ENCODE measurements at places on chromosomes 16 and 17.

- DNase-seq: no peak
Measured at GRCh38 chr16:1027501-1027815, 45.1 kb upstream of the SSTR5 start.

DNA sequence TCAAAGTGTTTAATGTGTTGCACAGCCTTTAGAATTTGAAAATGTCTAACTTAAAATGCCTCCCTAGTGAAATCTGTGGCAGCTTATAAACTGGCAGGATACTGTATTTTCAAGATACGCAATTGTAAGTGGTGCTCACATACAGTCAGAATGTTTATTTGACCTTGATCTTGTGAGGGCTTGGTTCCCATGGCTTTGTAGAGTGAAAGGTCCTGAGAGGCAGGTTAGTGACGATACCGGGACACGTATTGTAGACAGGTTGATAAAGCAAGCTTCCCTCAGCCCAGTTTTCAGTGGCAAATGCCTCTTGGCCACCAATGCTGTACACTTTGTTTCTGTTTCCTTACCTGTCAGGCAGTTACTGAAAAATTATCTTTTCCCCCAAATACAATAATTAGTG, 426.6 kb downstream of the MAF start:
- no peak for DNase-seq

DNA sequence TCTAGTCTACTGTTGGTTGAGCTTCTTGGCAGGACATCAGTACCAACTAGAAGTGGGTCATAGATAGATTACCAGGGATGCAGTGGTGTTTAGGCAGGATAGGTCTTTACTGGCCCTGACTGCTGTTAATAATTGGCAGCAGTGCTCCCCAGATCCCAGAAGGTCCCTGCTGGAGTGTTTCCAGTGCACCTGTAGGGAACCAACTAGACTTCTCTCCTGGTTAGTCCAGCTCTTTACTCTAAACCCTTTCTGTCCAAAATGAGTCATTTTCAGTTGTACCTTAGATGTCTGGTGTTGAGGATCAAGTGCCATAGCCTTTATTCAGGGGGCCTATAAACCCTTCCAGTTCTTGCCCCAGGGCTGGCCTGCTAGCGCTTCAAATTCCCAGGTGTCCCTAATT, 8.7 kb downstream of the POLR2C start:
- no peak for DNase-seq

DNA sequence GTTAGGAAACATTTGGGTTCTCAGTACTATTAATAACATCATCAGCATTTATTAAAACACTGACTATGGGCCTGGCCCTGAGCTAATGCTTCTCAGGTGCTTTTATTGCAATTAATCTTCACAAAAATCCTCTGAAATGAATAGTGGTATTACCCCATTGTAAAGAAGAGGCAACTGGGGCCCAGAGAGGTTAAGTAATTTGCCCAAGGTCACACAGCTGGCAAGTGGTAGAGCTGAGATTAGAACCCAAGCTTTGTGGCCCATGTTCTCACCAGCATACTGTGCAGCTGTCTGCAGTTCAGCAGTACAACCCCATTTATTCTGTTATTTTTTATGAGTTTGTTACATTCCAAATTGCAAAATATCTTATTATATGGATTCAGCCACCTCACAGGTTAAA, 82.3 kb downstream of the TBC1D16 start:
- DNase-seq: peak; percentile 0

- DNase-seq: no peak
Measured at GRCh38 chr17:7750321-7750821, 32.8 kb downstream of the DNAH2 start.

DNA sequence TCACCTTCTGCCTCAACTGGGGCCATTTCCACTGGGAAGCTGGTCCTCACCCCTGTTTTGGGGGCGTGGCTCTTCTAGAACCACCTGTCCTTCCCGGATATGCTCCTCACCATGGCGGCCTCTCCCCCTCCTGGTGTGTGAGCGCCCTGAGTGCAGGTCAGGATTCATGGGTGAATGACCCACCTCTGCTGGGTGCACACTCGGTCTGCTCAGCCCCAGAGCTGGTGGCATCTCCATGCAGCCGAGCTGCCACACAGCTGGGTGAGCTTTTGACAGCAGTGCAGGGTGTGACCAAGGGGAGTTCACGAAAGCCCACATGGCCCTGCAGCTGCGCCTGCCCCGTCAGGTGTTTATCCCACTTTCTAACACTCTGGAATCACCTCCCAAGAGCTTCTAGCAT, 27.3 kb downstream of the GRIN2C start:
- no peak for DNase-seq

DNA sequence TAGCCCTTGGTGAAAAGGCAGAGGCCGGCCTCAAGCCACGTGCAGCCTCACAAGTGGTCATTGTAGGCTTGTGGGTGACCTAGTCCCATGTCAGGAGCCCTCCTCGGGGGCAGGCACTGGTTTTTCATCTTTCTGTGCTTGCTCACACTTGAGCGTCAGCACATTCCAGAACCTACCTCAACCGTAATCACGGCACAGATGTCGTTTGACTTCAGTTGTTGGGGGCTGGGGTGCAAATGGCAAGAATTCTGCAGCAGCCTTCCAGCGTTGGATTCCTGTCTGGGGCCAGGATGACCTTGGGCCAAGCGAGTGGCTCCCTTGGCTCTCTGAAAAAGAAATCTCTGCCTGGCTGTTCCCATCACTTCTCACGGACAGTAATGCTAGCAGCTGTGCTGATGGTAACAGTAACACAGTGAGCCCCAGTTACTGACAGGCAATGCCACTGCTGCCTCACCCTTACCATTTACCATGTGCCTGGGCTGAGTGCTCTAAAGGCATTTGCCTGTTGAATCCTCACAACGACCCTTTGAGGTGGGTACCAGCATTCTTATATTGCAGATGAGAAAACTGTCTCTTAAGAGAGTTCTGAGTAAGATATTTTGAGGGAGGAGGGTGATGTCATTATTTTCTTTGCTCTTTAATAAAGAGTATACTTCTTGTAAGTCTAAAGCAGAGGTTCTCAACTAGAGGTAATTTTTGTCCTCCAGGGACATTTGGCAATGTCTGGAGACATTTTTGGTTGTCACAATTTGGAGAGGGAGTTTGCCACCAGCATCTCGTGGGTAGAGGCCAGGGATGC, 46.5 kb downstream of the KSR1 start:
- no peak for DNase-seq

DNA sequence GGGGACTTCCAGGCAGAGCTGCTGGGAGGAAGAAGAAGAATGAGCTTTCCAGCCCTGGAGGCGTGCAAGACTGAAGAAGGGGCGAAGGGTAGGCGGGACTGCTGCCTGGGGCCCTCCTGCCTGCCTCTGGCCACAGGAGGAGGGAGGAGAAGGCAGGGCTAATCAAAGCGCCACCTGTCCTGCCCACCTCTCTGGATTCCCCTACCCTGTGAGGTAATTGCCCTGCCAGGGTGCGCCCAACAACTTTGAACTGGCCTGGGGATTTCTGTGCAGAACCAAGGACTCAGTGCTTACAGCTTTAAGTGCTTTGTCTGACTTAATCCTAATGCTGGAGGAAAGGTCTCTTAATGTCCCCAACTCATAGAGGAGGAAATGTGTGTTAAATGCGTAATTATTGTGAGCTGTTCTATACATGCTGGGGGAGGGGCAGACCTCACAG, at the start of gene NOXO1:
Gene NOXO1, minus strand, starts transcription at position 72 of the 439 bp plus-strand sequence. CDS start 290 bp downstream, outside the sequence.
- peak; percentile 69 for DNase-seq

GRCh38 chr17:74748529-74749278, at the start of gene NHERF1:
Gene NHERF1 (plus strand): TSS chr17:74748628. CDS start chr17:74748847, 219 bp downstream.
- peak; percentile 96 for DNase-seq

- DNase-seq: peak; percentile 90
Measured at GRCh38 chr16:4511441-4512082, 27.0 kb downstream of the CDIP1 start.

- no peak for DNase-seq
Measured at GRCh38 chr17:76635659-76636360, 7.7 kb downstream of the ST6GALNAC1 start.

- no peak for DNase-seq
Measured at GRCh38 chr16:31428638-31429247, 583 bp upstream of the COX6A2 start.

GRCh38 chr17:49000943-49001342, 3.8 kb downstream of the IGF2BP1 start:
- DNase-seq: no peak

DNA sequence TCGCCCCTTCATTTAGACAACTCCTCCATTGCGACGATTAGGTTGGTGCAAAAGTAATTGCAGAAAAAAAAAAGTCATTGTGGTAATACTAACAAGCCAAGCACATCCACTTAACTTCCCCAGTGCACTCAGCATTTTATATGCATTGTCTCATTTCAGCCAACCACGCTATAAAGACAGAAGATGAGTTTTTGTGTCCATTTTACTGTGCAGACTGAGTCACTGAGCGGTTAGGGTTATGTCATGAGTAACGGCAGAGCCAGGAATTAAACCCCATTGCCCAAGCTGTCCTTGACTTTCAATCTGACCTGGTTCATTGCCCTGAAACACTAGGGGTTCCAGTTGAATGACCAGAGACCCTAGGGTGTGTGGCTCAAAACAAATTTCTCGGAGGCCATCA, 218.7 kb downstream of the XYLT1 start:
- no peak for DNase-seq

DNA sequence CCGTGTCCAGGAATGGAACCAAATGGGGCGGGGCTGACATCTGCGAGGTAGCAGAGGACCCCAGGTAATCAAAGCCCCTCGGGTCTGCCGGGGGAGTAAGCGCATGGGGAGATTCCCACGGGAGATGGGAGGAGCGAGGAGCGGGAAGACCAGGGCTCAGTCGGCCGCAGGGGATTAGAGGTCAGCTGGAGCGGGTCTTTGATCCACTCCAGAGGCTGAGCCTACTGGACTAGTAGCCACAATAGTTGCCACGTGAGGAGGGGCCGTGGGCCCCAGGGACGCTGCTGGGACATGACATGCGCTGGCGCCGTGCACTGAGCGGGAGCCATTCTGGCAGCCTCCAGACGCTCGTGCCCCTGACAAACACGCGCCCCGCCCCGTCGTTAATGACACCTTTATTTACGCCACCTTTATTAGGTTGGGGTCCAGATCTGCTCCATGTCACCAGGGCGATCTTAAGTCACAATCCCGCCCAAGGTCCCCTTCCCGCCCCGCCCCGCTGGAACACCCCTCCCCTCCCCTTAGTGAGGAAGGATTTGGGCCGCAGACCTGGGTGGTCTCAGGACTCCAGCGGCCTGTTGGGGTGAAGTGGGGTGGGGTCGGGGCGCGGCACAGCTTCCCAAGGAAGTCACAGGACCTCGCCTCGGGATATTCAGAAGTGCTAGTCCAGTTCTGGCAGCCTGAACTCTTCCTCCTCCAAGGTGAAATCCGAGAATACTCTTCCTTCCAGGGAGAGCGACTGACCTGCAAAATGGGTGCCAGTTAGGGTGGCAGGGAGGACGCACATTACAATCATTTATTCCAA, 15.0 kb downstream of the PPY start:
- peak; percentile 63 for DNase-seq

GRCh38 chr17:29061036-29061435, 18.1 kb downstream of the PIPOX start:
- DNase-seq: no peak

DNA sequence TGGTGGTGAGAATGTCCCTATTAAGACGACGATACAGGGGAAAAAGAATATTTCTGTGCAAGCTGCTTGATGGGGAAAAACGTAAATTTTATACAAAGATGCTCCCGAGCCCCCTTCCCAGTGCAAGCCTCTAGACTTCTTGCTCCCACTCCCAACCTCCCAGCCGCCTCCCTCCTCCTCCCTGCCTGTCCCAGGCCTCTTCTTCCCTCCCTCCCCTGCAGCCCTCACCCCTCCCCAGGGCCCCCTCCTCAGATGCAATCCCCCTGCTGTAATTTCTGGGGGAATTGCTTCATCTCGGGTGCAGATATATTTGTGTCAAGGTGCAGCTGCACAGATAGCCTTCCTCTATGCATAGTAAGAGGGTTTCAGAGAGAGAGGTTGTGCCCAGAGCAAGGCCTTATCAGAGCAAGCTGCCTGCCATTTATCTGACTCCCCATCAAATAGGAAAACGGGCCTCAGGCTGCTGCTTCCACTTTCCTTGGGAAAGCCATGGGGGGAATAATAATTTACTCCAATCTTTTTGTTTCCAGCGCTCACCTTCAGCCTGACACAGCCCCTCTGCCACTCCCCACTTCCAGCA, 47.4 kb upstream of the LHX1 start:
- no peak for DNase-seq

- DNase-seq: no peak
Measured at GRCh38 chr16:7590934-7591333, 258.3 kb downstream of the RBFOX1 start.

DNA sequence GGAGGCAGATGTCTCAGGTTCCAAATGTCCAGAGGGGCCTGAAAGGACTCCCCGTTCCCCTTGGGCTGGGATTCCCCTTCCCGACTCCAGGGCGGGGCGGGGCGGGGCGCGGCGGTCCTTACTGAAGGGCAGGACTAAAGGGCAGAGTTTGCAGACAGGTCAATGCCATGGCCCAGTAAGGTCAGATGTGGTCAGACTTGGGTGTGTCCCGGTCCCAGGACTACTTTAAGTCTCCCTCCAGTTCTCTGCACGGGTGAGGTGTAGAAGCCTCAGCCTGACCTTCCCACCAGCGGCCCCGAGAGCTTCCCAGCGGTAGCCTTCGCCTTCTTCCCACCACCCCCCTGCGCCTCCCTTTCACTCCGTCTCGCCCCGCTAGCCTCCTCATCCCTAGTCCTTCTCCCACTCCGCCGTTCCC, 532 bp downstream of the KDM6B start:
- DNase-seq: no peak

- DNase-seq: peak; percentile 68
Measured at GRCh38 chr17:55845385-55845784, 94.5 kb downstream of the PCTP start.

- DNase-seq: no peak
Measured at GRCh38 chr17:66995944-66996343, 31.4 kb downstream of the CACNG4 start.

GRCh38 chr17:77271411-77271810, 130.6 kb downstream of the SEC14L1 start:
- DNase-seq: no peak

DNA sequence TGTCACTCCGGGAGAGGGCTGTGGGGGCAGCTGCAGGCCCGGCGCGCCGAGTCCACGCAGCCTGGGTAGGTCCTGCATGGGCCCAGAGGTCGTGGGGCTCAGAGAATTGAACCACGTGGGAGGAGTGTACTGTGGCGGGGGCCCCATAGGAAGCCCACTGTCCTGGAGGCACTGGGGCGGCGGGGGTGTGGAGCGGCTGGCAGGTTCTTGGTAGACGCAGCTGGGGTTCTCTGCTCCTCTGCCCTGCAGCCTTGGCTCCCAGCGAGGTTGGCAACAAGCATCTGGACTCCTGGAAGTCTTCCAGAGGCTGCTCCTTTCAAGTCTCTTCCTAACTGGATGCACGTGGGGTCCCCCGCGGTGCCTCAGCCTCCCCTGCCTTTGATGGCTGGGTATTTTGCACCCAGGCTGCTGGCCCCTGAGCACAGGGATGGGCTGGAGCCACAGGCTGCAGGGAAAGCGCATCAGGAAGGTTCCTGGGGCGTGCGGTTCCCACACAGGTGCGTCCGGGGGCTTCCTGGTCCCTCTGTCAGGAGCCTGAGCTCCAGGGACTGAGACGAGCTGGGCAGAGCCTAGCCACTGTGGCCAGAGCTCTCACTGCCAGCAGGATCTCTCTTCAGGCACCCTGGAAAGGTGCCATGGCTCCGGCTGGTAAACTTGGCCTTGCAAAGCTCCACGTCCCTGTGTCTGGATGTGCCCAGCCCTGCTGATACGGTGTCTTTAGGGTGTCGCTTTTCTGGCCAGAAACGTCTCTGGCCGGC, 9.3 kb downstream of the KCTD5 start:
- DNase-seq: no peak
